ENCODE measurements at places on chromosomes 16 and 17.

- peak; percentile 77 for DNase-seq
Measured at GRCh38 chr17:40331743-40332641, 23.0 kb downstream of the RARA start.

DNA sequence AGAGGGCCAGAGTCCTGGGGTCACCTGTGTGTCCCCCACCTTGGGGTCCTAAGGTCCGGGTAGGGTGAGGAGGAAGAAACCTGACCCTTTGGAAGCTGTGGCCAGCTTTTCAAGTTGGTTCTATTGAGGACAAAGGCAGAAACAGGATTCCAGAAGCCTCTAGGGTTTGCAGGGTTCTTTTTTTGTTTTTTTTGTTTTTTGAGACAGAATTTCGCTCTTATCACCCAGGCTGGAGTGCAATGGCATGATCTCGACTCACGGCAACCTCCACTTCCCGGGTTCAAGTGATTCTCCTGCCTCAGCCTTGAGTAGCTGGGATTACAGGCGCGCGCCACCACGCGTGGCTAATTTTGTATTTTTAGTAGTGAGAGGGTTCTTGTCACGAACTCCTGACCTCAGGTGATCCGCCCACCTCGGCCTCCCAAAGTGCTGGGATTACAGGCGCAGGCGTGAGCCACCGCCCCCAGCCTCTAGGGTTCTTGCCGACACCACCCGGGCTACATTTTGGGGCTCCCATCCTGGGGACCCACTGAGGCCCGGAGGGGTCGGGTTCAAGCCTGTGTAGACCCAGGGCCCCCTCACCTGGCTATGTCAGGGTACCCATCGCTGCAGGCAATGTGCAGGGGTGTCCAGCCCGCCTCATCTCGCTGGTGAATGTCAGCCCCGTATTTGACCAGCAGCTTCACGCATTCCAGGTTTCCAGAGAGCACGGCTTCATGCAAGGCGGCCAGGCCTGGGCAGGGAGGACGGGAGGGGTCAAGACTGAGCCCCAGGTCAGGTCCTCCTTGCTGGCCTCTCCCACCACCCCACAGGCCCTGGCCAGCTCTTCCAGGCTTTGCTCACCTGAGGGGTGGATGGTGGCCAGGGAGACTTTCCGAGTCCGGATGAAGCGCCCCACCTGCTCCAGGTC lies 674 bp downstream of the PPP1R27 start:
- no peak for DNase-seq

- DNase-seq: no peak
Measured at GRCh38 chr16:78225919-78226318, 126.5 kb downstream of the WWOX start.

DNA sequence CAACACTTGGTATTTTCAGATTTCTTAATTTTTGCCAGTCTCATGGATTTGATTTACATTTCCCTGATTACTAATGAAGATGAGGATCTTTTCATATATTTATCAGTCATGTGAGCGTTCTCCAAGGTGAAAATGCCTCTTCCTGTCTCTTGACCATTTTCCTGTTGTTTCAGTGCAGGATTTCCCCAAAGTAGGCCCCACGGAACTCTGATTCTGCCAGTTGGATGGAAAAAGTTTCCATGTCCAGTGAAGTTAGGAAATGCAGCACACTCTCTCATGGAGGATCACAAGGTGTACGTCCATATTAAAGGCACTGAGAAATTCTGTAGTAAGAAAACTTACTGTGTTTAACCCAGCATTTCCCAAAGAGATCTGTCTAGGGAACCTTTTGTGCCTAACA lies 16.5 kb upstream of the LIMD2 start:
- DNase-seq: no peak

DNA sequence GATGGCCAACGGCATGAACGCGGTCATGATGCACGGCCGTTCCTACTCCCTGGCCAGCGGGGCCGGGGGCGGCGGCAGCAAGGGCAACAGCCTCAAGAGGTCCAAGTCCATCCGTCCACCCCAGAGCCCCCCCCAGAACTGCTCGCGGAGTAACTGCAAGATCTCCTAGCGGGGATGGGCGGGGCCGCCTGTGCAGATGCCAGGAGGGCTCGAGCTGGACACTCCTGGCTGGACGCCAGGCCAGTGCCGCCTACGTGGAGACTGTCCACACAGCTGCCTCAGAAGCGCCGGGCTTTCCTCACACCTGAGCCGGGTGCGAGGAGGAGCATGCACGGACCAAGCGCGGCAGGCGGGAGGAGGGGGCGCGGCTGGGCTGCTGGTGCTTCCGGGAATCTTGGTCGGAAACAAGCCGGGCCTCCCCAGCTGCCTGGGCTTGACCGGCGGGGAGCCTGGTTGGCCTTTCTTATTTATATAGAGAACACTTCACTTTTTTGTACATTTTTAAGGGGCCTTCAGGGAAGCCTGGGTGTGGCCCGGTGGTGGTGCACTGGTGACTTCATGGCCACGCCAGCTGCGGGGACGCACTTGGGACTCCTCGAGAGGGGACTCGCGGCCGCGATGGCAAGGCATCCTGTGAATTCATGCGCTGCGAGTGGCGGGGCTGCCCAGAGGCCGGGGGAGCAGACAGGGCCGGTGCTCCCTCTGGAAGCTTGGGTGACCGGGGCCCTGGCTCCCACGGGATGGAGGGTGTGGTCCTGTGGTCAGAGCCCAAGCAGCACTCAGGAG lies 3.1 kb upstream of the WFIKKN1 start:
- no peak for DNase-seq

- DNase-seq: no peak
Measured at GRCh38 chr17:17141279-17141678, 64.9 kb downstream of the PLD6 start.

DNA sequence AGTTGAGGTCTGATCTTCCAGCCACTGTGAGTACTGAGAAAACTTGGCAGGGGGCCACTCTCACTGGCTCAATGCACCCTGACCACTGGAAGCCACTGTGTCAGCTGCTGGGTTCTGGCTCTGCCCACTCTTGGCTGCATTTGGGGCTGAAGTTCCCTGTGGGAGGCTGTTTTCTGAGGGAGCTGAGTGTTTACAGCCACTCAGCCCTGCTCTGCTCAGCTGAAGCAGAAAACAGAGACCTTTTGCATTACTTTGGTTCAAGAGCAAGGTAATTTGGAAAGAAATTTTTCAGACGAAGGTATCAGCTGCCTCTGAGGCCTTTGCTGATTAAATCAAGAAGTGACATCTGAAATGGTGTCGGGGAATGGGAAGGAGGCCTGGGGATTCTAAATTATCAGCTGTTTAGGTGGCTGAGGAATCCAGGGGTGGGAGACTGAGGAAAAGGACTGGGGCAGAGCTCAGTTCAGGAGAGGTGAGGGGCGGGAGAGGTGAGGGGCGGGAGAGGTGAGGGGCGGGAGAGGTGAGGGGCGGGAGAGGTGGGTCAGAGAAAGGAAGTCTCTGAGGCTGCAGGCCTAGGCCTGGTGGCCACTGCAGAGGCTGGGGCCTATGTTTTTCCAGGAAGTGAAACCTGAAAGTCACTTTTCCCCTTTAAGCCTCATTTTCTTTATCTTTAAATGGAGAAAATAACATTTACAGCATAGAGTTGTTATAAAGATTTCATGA lies at the start of gene ACSM5:
Gene ACSM5, plus strand, starts transcription at position 137 of the 723 bp plus-strand sequence. CDS start 1,951 bp downstream, outside the sequence.
- DNase-seq: no peak

GRCh38 chr17:75564195-75564594 lies 23.4 kb upstream of the MYO15B start:
- no peak for DNase-seq

DNA sequence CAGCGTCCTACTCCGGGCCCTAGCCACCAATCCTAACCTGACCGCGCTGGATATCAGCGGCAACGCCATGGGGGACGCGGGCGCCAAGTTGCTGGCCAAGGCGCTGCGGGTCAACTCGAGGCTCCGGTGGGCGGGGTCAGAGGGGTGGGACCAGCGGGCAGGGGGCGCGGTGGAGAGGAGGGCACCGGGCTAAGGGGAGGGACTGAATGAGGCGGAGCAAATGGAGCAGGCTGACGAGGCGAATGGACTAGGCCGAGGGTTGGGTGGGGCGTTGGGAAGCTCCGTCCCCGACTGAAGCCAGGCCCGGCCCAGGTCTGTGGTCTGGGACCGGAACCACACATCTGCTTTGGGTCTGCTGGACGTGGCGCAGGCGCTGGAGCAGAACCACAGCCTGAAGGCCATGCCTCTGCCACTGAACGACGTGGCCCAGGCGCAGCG lies 4.6 kb downstream of the CARMIL2 start:
- DNase-seq: no peak

GRCh38 chr16:88772871-88773811 lies 11.9 kb downstream of the PIEZO1 start:
- no peak for DNase-seq

GRCh38 chr17:79508291-79508716 lies 102.5 kb downstream of the RBFOX3 start:
- DNase-seq: no peak

DNA sequence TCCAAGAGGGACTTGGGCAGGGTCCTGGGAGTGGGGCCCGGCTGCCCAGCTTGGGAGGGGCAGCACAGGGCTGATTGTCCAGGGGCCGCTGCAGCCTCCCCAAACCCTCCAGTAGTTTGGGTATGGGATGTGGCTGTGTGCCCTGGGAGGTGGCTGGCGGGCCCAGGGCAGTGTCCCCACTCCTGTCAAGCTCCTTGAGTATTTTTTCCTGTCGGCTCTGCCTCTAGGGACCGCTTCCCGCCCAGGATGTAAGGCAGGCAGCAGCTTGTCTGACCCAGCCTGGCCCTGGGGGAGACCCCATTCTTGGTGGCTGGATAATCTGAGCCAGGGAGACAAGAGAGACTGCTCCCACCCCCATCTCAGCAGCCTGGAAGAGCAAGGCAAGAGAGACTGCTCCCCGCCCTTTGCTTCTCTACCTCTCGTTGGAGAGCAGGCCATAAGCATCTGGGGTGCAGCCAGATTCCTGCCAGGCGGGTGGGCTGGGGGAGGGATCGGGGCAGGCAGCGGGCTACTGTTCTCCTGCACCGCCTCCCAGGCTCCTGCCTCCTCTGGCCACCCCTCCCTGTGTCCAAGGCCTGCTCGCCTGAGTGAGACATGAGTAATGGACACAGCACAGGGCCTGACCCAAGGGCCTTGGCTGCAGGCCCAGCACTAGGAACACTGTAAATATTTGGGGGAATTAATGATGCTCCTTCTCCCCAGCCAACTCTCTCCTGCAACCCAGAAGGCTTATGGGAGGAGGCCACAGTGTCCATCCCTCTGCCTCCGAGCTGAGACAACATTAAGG lies 18.4 kb upstream of the ITGA3 start:
- no peak for DNase-seq

GRCh38 chr16:80664226-80664625 lies 123.4 kb downstream of the DYNLRB2 start:
- DNase-seq: no peak

- no peak for DNase-seq
Measured at GRCh38 chr17:273981-274832, 78.4 kb downstream of the RPH3AL start.

GRCh38 chr16:30091474-30092372 lies at the start of gene TBX6:
Gene TBX6 (minus strand): TSS chr16:30091924. CDS start chr16:30091193, 731 bp downstream.
- peak; percentile 87 for DNase-seq

GRCh38 chr17:47253541-47254402 lies at the start of gene ITGB3:
Gene ITGB3 (plus strand): TSS chr17:47253827. CDS start chr17:47253862, 35 bp downstream.
- no peak for DNase-seq

DNA sequence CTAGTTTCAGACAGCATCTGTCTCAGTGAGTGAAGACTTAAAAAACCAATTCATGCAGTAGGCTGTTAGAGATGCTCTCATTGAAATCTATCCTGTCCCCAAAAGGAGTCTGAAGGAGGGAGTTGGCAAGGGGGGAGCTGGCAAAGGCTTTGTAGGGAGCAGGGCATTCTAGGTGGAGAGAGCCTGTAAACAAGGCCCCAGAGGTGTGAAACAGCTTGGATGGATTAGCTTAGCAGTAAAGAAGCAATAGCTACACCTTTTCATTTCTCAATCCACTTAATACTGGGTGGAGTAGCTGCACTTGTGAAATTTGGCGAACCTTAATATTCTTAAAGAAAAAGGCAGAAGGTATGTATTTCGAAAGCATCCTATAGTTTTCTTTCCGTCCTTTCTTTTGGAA lies 61.8 kb downstream of the KSR1 start:
- DNase-seq: no peak

DNA sequence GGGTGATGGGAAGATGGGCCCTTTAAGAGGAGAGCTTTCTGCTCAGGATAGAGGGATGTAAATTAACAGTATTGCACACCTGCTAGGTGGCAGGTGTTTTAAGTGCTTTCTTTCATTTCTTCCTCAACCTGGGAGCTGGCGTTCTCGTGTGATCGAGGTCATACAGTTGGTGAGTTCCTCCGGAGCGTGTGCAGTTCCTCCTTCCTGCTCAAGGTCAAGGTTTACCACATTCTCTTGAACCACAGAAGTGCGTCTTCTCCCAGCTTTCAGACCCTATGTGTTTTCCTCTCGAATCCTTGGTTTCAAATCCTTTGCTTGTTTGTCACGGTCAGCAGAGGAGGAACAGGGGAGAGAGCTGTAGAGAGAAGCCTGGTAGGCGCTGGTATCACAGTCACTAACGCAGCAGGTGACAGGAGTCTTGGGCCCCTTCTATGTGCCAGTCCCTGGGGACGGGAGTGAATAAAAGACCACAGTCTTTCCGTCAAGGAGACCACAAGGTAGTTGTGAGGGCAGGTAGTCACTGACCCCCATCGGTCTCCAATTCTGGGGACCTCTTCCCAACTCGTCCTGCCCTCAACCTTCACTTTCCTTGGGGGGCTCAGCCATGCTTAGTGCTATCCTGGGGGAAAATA lies 791 bp downstream of the DNAI2 start:
- DNase-seq: no peak

DNA sequence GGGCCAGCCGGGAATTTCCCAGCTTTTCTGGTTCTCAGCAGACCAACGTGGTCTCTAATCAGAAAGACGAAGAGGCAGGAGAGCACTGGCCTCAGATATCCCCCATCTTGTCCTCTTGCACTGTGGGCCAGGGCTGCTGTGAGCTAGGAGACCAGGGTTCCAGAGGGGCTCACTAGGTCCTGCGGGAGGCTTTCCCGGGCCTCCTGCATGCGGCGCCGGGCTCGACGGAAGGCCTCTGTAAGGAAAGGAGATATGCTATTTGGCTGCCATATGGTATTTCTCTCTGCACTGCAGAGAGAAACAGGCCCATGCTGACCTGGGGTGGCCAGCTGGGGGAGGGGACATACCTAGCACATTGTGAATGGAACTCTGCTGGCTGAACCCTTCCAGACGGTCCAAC lies 13.1 kb downstream of the MKS1 start:
- DNase-seq: no peak

DNA sequence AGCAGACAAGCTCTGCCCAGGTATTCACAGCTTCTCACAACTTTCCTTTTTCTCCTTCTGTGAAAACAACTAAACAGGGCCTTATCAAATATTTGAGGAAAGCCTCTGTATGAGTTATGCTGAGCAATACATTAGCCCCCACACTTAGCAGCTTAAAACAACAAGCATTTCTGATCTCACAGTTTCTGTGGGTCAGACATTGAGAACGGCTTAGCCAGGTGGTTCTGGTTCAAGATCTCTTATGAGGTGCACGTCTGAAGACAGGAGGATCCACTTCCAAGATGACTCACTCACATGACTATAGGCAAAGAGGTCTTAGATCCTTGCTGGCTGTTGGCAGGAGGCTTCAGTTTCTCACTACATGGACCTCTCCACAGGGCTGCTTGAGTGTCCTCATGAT lies 181.4 kb upstream of the WSCD1 start:
- DNase-seq: no peak

- DNase-seq: peak; percentile 74
Measured at GRCh38 chr17:78421534-78422266, 43.3 kb downstream of the PGS1 start.

All from COLO829 (cell line).